ENCODE measurements at places on chromosomes 3 and 15.

DNA sequence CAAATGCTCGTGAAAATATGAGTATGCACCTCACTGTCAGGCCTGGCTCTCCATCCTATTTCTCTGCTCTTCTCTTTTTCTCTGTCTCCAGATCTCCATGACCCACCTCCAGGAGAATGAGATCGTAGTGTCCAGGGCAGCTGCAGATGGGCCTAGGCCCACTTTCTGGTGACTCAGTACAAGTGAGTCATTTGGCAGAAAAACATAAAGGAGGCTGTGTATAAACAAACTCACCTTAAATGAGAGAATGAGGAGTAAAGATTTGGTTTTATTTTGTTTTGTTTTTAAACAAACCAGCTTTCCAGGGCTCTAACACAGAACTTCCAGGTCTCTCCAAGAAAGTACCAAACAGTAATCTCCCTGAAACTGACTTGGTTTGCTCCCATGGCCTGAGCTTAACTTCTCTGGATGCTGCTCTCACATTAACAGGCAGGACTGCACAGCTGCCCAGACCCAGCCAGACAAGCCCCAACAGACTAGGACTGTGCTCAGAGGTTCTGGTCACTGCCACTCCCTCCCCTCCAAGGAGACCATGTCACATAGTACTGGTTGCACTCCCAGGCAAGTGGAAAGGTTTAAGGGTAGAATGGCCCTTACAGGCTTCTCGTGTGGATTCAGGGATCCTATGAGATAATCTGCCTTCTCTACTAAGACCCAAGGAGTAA is 1.5 kb upstream of the HEG1 start:
- DNase-seq, result no peak

GRCh38 chr3:179716811-179717210 is 64.0 kb downstream of the USP13 start:
- no peak for DNase-seq

GRCh38 chr15:34889476-34889875 is 80.1 kb downstream of the AQR start:
- no peak for DNase-seq

DNA sequence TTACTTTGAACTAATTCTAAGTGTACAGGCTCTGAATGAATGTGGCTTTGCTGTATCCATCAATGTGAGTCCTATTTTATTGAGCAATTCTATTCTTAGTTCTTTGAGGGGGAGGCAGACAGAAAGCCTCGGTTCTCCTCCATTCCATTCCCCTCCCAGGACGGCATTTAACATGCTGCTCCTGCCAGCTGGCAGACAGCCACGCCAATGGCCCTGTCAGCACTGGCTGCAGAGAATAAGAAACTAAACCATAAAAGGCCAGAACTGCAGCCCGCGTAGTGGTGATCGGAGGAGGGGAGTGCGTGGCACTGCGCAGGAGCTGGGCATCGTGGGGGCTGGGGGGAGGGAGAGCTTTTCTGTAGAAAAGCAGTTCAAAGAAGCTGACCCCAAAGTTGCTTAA is 76.0 kb upstream of the HACD2 start:
- no peak for DNase-seq

GRCh38 chr15:69338535-69339213 is 40.0 kb downstream of the PAQR5 start:
- no peak for DNase-seq

DNA sequence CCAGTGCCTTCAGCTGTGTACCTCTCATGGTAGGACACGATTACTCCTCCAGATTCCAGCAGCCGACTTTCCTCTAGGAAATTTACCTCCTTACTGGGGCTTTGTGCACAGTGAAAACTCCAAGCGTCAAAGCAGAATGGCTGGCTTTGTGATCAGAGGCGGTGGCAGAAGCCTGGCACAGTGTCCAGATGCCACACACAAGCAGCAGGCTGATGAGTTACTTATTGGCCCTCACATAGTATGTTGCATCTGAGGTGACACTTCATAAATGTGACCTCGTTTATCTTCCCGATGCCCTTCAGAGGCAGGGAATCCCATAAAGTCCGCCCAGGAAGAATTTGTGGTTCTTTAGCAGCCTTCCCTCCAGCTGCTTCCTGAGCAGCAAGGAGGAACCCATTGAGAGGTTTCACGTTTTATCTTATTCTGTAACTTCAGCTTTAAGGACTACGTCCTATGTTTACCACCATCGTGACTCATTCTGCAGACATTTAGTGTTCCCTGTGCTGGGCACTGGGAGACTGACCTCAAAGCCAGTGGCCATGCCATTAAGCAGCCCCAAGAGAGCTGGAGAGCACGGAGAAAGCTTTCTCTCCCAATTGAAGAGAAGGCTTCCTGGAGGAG is 107.1 kb upstream of the C15orf61 start:
- no peak for DNase-seq

- no peak for DNase-seq
Observed at GRCh38 chr3:141346418-141346817, 21.9 kb upstream of the ZBTB38 start.

DNA sequence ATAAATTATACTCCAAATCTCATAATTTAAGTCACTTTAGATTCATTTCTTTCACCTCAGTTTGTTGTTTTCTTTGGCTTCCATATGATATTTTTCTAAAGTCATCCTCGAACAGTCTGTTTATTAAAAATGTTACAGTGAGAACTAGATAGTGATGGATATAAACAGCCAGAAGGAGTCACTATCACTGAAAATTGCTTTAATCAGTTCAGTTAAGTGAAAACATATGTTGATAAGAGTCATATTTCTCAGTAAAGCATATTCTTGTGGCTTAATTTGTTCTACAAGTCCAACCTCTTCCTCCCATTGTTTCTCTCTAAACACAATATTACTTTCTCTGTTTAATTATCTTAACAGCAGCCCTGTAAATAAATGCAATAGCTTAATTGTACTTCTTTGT is 427.5 kb upstream of the ALCAM start:
- no peak for DNase-seq

DNA sequence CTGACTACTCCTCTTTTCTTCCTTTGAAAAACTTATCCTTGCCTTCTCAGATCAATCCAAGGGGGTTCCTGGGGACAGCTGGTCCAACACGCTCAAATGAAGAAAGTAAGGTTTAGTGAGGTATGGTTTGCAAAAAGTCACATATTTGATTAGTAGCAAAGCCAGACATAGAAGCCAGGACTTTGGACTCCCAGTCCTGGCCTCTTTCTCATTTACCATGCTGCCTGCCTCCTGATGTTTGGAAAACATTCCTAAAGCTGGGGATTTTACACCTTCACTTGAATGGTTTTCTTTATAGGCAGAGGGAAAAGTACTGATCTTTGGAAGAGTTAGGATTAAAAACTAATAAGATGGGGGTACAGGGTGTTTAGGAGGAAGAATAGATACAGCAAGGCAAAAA is 14.6 kb downstream of the POPDC2 start:
- no peak for DNase-seq

- peak; percentile 46 for DNase-seq
Observed at GRCh38 chr3:11610044-11610671, 33.6 kb downstream of the VGLL4 start.

- DNase-seq, result no peak
Observed at GRCh38 chr3:192367616-192368015, 359.7 kb downstream of the FGF12 start.

DNA sequence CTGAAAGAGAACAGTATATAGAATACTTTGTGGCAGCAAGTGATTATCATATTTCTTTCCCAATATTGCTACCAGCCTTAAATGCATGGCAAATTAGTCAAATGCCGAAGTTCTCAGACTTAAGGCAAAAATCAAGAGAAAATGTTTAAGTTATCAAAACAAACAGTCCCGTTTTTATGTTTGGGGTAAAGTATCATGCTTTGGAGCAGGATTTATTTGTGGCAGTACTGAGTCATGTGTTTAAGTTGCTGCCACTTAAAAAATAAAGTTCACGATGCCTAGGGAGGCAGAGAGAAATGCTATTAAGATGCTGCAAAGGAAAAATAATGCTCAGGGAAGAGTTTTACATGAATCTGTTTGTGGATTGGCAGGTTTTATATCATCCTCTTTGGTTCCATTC is 417.4 kb upstream of the MDFIC2 start:
- DNase-seq, result no peak

DNA sequence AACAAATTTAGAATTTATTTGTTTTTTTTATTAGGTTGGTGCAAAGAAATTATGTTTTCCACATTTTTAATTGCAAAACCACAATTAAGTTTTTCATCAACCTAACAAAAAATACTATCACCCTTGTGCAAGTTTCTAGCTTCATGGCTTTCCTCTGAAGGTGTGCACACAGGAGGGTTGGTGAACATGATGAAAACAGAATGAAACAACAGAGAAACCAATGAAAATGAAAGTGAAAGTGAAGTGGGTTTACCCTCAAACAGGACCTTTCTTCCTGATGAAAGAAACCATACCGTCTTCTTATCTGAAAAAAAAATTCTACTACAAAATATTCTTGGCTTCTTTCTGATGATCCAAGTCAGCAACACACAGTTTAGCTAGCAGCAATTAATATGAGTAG is 71.9 kb upstream of the FEZF2 start:
- peak; percentile 55 for DNase-seq

DNA sequence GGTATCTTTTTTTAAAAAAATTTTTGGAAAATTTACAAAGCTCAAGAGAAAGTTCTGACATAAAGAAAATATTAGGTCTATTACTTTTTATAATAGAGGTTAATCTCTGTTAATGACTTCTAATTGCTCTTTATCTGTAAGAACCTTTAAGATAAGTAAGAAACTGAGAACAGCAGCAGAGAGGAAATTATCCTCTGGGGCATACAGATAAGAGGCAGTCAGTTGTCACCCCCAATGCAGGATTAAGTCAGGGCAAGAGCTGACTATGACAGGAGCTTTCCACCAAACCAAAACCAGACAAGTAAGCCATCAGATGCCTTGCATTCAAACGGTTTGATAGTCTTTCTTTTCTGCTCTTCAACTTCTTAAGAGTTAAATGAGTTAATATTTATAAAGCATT is 149.0 kb downstream of the GSK3B start:
- DNase-seq, result peak; percentile 59

- DNase-seq, result peak; percentile 40
Observed at GRCh38 chr3:4271834-4272233, 31.3 kb upstream of the SETMAR start.

DNA sequence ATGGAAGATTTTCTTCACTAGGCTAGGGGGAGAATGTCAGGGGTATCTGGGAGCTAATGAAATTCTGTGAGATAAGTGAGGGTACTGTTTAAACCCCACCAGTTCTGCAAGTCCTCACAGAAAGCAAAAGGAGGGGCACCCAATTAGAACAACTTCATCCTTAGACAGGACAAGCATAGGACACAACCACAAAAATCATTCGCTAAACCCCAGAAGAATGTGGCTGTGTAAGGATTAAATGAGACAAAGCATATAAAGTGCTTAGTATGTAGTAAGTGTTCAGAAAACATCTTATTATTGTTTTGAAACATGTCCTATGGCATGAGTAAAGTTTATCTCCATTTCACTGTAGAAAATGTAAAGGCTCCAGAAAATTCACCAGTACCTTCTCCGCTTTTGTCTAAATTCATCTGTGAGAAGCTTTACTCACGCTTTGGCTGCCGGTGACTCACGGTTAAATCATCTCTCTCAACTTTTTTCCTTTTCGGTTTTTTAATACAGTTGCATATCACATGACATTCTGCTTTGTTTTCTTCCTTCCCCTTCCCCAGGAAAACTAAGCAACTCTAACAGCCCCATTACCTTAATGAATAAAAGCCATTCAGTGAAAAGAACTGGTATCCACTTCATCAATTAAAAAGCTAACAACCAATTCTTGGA is 1.7 kb downstream of the CLRN1 start:
- no peak for DNase-seq

DNA sequence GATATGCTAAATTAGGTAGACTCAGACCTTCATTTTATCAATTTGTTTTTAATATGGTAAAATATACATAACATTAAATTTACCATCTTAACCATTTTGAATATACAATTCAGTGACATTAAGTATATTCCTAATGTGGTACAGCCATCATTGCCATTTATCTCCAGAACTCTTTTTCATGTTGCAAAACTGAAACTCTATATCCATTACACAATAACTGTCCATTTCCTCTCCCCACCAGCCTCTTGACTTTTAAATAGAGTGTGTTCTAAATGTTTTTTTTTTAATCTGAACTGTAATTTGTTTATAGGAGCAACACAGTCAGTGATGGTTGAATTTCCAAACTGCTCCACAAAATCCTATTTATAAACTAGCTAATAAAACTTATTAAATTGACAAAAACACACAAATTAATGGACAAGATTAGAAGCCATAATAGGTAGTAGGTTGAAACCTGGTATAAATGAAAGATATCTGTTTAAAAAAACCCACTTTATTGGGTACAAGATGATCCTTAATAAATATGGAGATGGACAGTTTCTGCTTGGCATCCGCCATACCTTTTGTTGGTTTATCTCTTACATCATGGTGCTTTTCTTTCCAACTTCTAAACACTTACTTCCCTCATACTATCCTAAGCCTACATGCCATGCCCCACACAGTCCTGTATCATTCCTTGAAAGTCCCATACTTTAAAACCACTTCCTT is 142.4 kb downstream of the ZPLD1 start:
- DNase-seq, result no peak

GRCh38 chr3:52827866-52828376 is 2.6 kb downstream of the ITIH4 start:
- DNase-seq, result no peak

DNA sequence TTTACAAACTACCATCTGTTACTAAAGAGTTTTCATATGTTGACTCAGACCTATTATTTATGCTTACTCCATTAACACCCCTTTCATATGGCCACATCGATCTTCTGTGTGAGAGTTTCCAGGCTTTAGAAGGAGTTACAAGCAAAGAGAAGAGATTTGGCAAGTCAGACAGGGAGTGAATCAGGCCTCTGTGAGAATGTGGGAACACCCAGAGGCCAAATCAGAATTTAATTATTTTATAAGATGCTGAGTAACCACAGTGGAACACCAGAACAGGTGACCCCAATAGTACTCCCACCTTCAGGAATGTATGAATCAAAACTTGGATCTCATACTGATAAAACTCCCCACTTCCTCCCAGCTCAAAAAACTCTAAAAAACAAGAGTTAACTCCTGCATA is 42.0 kb downstream of the IFT57 start:
- no peak for DNase-seq

DNA sequence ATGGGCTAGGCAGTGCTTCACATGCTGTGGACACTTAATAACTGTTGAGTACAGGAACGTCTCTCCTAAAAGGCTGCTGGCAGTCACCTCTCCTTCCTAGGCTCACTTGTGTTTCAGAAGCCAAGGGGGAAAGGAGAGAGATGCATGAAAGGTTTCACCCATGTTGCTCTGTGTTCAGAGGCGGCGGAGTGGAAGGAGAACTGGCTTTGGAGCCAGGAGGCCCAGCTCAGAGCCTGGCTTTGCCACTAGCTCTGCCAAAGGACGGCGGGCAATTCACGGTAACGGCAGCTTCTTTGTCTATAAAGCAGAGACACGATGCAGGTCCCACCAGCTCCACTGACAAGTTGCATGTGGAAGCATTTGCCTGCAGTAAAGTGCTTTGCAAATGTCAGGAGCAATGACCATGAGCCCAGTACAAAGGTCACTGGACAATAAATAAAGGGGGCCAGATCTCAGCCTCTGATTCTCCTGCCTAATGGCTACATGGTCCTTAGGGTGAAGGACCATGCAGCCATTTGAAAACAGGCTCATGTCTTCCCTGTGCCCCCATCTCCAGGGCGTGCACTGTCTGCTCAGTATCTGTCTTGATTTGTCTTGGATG is 171.7 kb upstream of the TLE3 start:
- no peak for DNase-seq

- no peak for DNase-seq
Observed at GRCh38 chr3:195195321-195196209, 75.4 kb downstream of the XXYLT1 start.

GRCh38 chr15:95329362-95329761 is 1001.1 kb upstream of the NR2F2 start:
- no peak for DNase-seq

Data from erythroblast (primary cell).